ENCODE measurements at places on chromosomes 16 and 17. TPM values are rescaled to one million over a fixed set of nuclear protein-coding genes. Genes with fewer than 3 reads are reported as not detected.
A peak's percentile ranks its signal among the peaks of the same experiment; 100 is the strongest.

GRCh38 chr17:65370669-65371131 lies 190.7 kb downstream of the AXIN2 start:
- no peaks in the 10 kb centered on the region for H3K36me3 ChIP-seq
- no peak for DNase-seq
- no peak overlapping the region for H3K4me3 ChIP-seq
- peaks cover 6% of the 10 kb centered on the region for H3K27me3 ChIP-seq

DNA sequence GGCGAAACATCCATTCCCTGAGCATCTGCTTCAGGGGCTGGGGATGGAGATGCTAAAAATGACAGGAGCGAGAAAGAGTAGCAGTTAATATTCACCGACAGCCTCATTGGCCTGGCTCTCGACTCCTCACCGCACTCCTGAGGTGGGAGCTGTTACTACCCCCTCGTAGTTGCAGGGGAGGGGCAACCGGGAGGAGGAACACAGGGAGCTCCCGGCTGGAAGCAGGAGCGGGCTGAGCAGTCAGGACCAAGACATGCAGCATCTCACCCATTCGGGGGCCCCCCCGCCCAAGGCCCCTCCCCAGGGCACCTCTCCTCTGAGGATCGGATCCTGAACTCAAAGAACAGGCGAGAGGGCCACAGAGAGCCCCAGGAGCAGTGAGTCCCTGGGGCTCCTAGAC lies 4.5 kb upstream of the ACSF3 start:
- peaks cover 5% of the 10 kb centered on the region for H3K27me3 ChIP-seq
- no peak for DNase-seq
- H3K4me3 ChIP-seq, result no peak overlapping the region

DNA sequence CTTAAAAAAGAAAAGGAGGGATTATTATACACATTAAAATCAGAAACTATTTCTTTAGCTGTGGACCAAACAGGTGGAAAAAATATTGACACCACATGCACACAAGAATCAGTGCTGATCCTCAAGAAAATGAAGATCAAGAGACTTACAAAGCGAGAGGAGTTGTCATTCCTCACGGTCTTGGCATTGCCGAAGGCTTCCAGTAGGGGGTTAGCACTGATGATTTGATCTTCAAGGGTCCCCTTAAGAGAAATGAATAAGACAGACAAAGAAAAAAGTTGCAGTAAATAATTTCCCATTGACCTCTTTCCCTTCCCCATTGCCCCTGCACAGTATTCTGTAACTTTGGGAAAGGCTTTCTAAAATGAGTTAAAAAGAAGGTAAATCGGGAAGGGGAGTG lies 6.0 kb downstream of the MYH4 start:
- no peak overlapping the region for H3K27ac ChIP-seq
- no peaks in the 10 kb centered on the region for H3K4me1 ChIP-seq
- no peak for DNase-seq
- peaks cover 2% of the 10 kb centered on the region for H3K27me3 ChIP-seq
- H3K4me3 ChIP-seq, result no peak overlapping the region

GRCh38 chr16:78869492-78869891 lies 731.0 kb downstream of the MAF start:
- no peak overlapping the region for H3K27ac ChIP-seq
- no peaks in the 10 kb centered on the region for H3K27me3 ChIP-seq
- H3K4me1 ChIP-seq, result no peaks in the 10 kb centered on the region

DNA sequence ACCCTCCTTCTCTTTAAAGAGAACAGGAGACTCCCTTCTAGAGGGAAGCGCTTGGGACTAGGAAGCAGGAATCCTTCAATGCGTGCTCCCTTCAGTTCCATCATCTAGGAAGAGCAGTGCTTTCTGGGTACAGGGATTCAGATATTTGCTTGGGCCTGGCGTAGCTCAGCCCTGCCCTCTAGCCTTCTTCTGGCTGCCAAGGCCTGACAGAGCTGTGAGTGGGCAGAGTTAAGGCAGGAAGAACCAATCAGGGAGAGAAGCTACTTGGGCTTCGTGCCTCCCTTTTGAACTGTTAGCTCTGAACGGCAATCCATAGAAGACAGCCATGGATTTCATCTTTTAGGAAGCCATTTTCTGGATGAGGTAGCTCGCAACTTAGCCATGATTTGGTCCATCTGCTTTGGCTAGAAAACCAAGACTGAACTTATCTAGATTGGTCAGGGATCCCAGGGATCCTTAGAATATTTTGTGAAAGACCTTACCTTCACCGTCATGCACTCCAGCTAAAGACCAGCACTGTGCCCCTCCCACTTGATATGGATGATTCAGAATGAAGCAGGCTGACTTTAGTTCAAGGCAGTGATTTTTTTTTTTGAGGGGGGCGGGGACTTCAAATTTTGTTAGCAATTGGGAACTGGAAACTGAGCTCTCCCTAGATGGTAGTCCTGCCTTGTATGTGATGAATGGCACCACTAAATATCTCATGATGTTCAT lies 2.5 kb upstream of the CORO6 start:
- H3K36me3 ChIP-seq, result peaks cover 22% of the 10 kb centered on the region
- H3K27ac ChIP-seq, result no peak overlapping the region
- DNase-seq, result no peak
- no peak overlapping the region for H3K4me3 ChIP-seq
- H3K27me3 ChIP-seq, result no peaks in the 10 kb centered on the region

DNA sequence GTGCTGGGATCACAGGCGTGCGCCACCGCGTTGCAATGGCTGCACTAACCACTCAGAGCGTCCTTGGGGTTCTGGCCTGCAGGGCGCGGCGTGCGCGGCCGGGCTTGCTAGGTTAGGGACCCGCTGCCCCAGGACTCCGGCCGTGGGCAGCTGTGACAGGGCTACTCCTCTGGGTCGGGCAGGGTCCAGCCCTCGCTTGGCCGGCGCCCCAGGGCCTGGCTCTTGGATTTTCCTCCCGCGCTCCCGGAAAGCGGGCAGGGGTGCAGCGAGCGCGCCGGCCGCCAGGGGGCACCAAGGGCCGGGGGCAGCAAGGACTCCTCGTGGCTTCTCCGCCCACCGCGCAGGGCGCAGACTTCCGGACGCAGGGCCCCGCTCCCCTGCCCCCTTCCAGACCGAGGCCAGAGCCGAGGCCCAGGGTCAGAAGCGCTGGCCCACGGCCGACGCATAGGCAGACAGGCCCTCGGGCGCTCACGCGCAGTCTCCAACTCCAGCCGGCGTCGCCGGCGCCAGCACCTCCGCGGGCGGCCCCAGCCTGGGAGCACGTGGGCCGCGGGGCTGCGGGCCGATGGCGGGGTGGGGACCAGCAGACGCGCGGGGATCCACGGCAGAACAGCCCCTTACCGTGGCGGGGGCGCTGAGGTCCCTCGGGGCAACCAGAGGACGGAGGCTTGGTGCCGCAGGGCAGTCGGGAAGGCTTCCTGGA lies 355 bp downstream of the TLE7 start:
- H3K4me3 ChIP-seq, result no peak overlapping the region
- no peaks in the 10 kb centered on the region for H3K36me3 ChIP-seq
- H3K27ac ChIP-seq, result no peak overlapping the region
- H3K27me3 ChIP-seq, result peaks cover 2% of the 10 kb centered on the region

GRCh38 chr17:74325743-74326379 lies at the start of gene KIF19:
Gene KIF19, plus strand, starts transcription at chr17:74326226. Its CDS starts 124 bp downstream, at chr17:74326350.
- H3K27ac ChIP-seq, result peak within 1 kb of the TSS; percentile 42
- H3K4me1 ChIP-seq, result peaks cover 38% of the 10 kb centered on the region
- peak; percentile 63 for DNase-seq
- H3K36me3 ChIP-seq, result peaks cover 5% of the 10 kb centered on the region

DNA sequence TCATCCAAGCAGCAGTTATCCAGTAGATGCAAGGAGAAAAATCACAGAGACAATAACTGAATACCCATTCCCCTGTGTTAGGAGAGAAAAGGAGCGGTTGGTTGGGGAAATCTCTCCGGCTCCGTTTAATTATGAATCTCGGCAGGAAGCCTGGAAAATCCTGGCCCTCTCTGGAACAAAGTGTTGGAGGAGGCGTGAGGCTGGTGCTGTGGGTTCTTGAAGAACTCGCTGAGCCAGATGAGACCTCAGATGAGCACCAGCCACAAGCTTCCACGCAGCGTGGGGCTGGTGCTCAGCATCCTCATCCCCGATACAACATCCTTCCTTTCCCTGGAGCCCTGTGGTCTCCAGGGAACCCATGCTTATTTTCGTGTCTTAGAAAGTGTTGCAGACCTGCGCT lies 39.7 kb downstream of the CACNG4 start:
- no peaks in the 10 kb centered on the region for H3K4me1 ChIP-seq
- no peak overlapping the region for H3K27ac ChIP-seq
- no peak overlapping the region for H3K4me3 ChIP-seq
- no peak for DNase-seq

DNA sequence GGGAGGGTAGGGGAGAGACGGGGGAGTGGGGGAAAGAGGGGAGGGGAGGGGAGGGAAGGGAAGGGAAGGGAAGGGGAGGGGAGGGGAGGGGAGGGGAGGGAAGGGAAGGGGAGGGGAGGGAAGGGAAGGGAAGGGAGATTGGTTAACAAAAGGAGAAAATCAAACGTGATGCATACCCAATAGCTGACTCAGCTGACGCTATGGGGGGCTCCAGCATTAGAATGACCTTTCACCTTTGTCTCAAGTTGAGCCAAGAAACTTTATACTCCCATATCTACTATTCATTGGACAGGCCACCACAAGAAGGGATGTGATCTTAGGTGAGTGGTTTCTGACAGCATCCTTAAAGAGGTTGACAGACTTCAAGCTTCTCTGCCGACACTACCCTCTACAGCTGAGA lies 432.8 kb upstream of the CDH5 start:
- no peaks in the 10 kb centered on the region for H3K4me1 ChIP-seq
- no peak overlapping the region for H3K27ac ChIP-seq
- no peak for DNase-seq
- no peaks in the 10 kb centered on the region for H3K36me3 ChIP-seq
- H3K4me3 ChIP-seq, result no peak overlapping the region
- no peaks in the 10 kb centered on the region for H3K27me3 ChIP-seq

GRCh38 chr17:76368545-76368944 lies 14.8 kb upstream of the PRPSAP1 start:
- no peak overlapping the region for H3K27ac ChIP-seq
- DNase-seq, result no peak
- no peaks in the 10 kb centered on the region for H3K27me3 ChIP-seq

DNA sequence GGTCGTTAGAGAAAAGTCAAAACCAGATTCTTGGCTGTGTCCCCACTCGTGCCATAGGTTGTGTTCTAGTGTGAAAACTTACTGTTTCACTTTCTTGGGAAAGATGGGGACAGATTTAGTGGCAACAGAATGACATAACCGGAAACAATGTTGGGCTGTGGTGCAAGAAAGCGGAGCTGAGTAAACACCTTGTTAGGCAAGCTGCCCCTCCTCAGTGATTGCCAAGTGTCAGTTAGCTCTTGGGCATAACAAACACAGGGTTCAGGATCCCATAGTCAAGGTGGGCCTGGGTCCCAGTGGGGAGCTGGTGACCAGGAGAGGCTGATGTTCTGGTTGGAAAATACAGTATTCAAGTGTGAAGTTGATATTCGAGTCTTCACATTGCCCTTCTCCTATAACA lies 15.4 kb downstream of the UBN1 start:
- peaks cover 4% of the 10 kb centered on the region for H3K4me1 ChIP-seq
- peaks cover 36% of the 10 kb centered on the region for H3K36me3 ChIP-seq
- peak overlapping the region; percentile 14 for H3K27ac ChIP-seq
- H3K27me3 ChIP-seq, result no peaks in the 10 kb centered on the region

- no peaks in the 10 kb centered on the region for H3K4me1 ChIP-seq
- no peak overlapping the region for H3K27ac ChIP-seq
- no peak for DNase-seq
- H3K36me3 ChIP-seq, result no peaks in the 10 kb centered on the region
Observed at GRCh38 chr17:72516772-72517399, 396.1 kb downstream of the SOX9 start.

GRCh38 chr17:56545106-56545505 lies 48.4 kb upstream of the NOG start:
- no peak for DNase-seq
- H3K4me3 ChIP-seq, result no peak overlapping the region
- H3K27me3 ChIP-seq, result peaks cover 6% of the 10 kb centered on the region
- H3K27ac ChIP-seq, result no peak overlapping the region

DNA sequence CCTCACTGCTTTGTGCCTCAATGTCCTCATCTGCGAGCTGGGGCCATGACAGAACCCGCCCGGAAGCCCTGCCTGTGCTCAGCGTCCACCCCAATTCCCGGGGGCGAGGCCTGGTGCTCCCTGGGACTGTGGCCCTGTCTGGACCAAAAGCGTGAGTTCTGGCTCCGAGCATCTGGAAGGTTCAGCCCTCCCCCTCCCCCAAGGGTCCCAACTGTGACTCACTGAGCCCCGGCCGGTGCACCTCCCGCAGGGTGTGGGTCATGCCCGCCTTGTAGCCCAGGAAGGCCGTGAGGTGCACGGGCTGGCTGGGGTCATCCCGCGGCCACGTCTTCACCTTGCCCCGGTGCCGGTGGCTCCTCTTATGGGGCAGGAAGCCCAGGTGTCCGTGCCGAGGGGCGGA lies 755 bp downstream of the RPL3L start:
- peaks cover 2% of the 10 kb centered on the region for H3K27me3 ChIP-seq
- H3K36me3 ChIP-seq, result no peaks in the 10 kb centered on the region
- no peaks in the 10 kb centered on the region for H3K4me1 ChIP-seq
- no peak for DNase-seq
- H3K27ac ChIP-seq, result no peak overlapping the region
- no peak overlapping the region for H3K4me3 ChIP-seq

GRCh38 chr17:76528528-76529223 lies 8.8 kb downstream of the CYGB start:
- no peak overlapping the region for H3K4me3 ChIP-seq
- H3K36me3 ChIP-seq, result no peaks in the 10 kb centered on the region
- DNase-seq, result no peak
- no peaks in the 10 kb centered on the region for H3K27me3 ChIP-seq
- H3K4me1 ChIP-seq, result peaks cover 19% of the 10 kb centered on the region
- H3K27ac ChIP-seq, result peak overlapping the region; percentile 31

- no peaks in the 10 kb centered on the region for H3K27me3 ChIP-seq
- peaks cover 20% of the 10 kb centered on the region for H3K4me1 ChIP-seq
- H3K4me3 ChIP-seq, result no peak overlapping the region
- no peaks in the 10 kb centered on the region for H3K36me3 ChIP-seq
Observed at GRCh38 chr17:50657627-50658026, 22.9 kb downstream of the ABCC3 start.

DNA sequence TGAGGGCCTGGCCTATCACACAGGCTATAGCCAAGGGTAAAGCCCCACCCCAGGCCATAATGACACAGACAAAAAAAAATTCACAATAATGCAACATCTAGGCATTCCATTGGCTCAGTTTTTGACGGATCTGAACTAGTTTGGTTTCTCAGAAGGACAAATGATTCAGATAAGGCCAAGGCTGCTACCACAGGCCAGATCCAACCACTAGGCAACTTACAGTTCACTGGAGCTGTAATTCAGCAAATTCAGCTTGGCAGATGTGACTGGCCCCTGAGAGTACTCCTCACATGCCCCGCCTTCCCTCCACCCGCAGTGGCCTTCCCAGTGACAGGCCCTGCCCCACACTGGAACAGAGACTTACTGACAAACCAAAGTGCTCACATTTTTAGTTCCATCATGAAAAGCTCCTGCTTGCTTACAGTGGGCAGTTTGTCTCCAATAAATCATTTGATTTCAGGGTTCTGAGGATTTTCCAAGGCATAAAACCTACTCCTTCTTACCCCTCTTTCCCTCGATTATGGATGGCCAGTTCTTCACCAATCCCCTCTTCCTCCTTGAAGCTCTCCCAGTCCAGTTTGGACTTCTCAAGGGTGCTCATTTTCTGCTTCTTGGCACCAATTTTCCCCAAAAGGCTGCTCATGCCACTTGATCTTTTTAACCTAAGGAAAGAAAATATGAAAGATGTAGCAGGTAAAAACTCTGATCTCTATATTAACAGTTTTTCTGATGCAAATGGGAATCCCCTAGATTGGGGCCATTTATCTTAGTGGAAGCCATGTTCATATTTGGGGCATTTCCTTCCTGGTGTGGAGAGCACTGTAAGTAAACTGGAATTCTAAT lies 53.3 kb upstream of the BCAR1 start:
- H3K4me1 ChIP-seq, result peaks cover 23% of the 10 kb centered on the region
- no peak for DNase-seq
- H3K27ac ChIP-seq, result no peak overlapping the region
- no peaks in the 10 kb centered on the region for H3K27me3 ChIP-seq
- H3K36me3 ChIP-seq, result peaks cover 32% of the 10 kb centered on the region

The CLEC10A gene
- total RNA-seq, result not detected

The ZG16 gene
- total RNA-seq, result not detected

The NEUROD2 gene
- not detected for total RNA-seq

The PSME3IP1 gene
- total RNA-seq, result 137 TPM
